ENCODE measurements at places on chromosomes 6 and 20.

- no peak for DNase-seq
Measured at GRCh38 chr20:58514321-58515232, 622 bp downstream of the APCDD1L start.

DNA sequence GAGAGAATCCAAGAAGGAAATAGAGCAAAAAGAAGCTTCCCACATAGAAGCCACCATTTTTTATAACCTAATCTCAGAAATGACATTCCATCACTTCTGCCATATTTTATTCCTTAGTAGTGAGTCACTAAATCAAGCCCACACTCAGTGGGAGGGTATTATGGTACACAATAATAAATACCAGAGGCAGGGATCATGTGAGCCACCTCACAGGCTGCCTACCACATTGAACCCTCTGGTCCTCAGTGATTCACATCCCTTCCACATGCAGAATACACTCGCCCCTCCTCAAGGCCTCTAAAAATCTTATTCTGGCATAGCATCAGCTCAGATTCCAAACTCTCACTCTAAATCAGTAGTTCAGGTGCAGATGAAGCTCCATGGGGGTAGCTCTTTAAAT, 49.4 kb downstream of the TMC2 start:
- no peak for DNase-seq

- DNase-seq: no peak
Measured at GRCh38 chr6:162260027-162260426, 467.5 kb downstream of the PRKN start.

GRCh38 chr6:35611240-35611639, 77.5 kb downstream of the FKBP5 start:
- no peak for DNase-seq

DNA sequence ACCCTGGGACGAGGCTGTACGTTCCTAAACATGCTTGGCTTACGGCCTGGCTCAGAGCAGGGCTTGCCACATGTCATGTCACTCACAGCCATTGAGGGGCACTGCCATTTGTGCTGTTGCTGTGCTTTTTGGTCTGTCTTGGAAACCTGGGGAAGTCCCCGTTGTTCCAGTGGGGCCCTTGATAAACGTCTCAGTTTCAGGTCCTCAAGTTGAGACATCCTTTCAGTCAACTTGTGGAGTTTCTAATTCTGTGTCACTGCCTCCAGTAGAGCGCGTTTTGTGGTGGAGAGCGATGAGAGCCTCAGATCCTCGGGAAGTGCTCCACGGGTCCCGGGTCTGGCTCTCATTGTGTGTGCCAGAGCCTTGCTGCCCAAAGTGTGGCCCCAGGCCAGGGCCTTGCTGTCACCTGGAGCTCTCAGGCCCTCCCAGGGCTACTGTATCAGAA, 43.0 kb upstream of the CCR6 start:
- DNase-seq: peak; percentile 76

- DNase-seq: no peak
Measured at GRCh38 chr20:32495217-32495565, 89.9 kb downstream of the NOL4L start.

DNA sequence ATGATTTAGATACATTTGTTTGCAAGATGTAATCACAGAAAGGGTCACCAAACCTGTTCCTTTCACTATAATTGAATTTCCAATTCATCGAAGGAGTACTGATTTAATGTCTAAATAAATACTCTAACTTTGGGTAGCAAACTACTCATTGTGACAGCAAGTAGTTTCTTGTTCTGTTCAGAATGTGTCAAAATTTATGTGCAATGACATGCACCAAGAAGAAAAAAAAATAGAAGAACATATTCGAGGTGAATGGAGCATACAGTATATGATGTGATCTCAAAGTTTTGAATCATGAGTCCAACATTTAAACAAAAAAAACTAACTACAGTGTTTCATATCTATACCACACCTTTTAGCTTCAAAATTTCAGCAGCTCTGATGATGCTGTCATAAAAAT, 583.6 kb upstream of the MMS22L start:
- no peak for DNase-seq

GRCh38 chr6:168374051-168374502, 54.5 kb upstream of the DACT2 start:
- no peak for DNase-seq

- DNase-seq: no peak
Measured at GRCh38 chr20:58557733-58558342, 42.6 kb upstream of the APCDD1L start.

GRCh38 chr6:33243476-33243875, 28.2 kb downstream of the VPS52 start:
- no peak for DNase-seq

- DNase-seq: peak; percentile 80
Measured at GRCh38 chr6:12060780-12061609, 48.9 kb downstream of the HIVEP1 start.

- DNase-seq: no peak
Measured at GRCh38 chr6:36659271-36659670, 19.2 kb upstream of the CDKN1A start.

DNA sequence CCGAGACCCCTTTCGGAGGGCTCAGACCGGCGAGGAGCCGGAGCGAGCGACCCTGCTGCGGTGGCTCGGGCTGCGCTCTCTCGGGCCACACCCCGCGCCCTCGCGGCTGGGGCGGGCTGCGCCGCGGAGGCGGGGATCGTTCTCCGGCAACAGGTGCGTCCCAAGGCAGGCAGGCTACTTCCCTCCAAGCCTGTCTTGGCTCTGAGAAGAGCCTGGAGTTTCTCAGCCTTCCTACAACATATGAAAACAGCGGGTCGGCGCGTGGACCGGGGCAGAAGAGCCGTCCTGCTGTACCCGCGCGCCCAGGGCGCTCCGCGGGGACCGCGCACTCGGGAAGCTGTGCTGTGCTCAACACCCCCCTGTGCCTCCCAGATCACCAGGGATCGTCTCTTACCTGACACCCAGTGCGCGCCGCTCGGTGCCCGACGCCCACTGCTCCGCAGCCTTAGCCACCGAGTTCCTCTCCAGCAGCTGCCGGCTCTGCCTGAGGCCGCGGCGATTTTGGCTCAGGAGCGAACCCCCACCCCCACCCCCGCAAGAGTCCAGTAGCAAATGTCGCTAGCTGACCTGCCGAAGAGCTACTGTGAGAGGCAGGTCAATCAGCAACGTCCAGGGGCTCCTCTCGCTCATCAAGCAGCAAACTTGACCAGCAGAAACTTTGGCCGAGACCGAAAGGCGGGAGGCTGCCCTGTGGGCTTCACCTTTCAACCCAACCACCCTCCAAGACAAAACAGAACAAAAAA, 3.7 kb upstream of the OLIG3 start:
- no peak for DNase-seq

GRCh38 chr6:110430236-110430635, 14.9 kb upstream of the DDO start:
- no peak for DNase-seq

DNA sequence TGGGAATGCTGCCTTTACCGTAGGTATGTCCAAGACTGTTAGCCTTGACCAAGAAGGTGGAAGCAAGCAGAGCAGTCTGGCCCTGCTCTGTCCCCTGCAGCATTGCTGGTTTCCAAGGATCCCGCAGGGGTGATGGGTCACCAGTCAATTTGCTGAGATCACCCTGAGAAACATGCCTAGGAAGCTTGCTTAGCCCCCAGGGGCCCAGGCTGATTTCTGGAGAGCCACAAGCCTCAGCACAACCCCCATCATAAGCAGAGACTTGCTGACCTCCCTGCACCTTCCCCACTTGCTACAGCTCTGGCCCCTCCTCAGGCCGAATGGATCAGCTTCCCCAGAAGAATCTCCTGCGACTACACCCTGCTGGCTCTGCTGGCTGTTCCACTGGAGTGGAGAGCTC, 21.5 kb downstream of the ARHGAP40 start:
- DNase-seq: no peak

- no peak for DNase-seq
Measured at GRCh38 chr20:4795394-4795793, 73.7 kb downstream of the PRND start.

Measured in germinal center (tissue), 1 donor.